Fibroblast of the conjunctiva (primary cell): ENCODE measurements at places on chromosomes 13 and 19.
A peak's percentile ranks its signal among the peaks of the same experiment; 100 is the strongest.

- DNase-seq, result no peak
Observed at GRCh38 chr13:98941126-98941525, 36.7 kb downstream of the DOCK9 start.

GRCh38 chr19:1754018-1754635, 821 bp downstream of the ONECUT3 start:
- no peak for DNase-seq

DNA sequence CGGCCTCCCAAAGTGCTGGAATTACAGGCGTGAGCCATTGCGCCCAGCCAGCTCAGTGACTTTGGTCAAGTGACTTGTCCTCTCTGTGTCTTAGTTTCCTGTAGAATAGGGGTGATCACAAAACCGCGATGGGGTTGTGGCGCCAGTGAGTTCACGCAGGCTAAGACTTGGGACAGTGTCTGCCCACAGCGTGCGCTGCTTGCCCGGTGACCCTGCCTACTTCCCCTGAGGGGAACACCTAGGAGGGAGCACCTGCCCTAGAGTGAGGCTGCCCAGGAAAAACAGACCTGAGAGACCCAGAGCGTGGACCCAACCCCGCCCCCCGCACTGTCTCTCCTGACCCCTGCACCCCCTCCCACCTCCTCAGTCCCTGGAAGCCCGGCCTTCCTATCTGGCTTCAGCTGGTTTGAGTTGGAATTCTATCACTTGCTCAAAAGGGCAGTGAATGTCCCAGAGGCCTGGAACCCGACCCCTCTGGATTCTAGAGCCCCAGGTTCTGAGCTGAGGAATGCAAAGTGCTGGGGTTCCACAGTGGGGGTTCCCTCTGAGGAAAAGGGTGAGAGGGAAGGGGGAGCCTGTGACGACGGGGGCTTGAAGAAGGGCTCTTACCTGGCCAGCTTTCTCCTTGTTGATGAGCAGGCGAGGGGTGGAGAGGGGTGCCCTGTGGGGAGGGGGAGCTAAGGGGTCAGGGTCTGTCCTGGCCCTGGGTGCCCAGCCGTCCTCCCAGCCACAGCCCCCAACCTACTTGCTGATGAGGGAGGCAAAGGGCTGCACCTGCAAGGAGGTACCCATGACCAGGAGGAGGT, 2.2 kb upstream of the RINL start:
- no peak for DNase-seq

- no peak for DNase-seq
Observed at GRCh38 chr13:114109641-114110041, 22.8 kb downstream of the RASA3 start.

DNA sequence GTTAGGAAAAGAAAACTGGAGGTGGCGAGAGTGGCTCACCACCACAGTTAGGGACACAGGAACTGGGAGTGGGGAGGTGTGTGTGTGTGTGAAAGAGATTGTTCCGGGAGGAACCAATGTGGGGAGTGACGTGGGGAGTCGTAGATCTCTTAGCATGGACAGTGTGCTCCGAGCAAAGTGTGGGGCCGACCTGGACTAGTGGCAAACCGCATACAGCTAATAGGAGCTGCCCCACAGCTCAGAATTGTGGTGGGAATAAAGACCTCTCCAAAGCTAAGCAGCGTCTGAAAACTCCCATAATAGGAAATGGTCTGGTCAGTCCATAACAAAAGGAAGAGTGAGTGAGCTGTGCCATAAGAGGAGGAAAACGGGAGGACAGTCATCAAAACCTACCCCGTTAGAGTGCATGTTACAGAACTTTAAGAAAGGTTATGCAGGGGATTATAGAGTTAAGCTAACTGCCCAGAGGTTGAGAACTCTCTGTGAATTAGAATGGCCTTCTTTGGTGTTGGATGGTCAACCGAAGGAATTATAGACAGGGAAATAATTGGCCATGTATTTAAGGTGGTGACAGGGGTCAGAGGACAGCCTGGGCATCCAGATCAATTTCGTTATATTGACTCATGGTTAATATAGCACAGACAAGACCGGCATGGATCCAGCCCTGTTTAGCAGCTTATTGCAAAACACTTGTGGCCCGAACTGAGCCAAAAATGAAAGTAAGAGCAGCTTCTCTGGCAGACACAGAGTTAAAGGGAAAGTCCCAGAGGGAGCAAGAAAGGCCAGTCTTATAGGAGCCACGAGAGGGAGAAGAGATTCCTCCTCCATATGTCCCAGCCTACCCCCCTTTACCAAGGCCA, 8.9 kb upstream of the SLC15A1 start:
- peak; percentile 72 for DNase-seq

DNA sequence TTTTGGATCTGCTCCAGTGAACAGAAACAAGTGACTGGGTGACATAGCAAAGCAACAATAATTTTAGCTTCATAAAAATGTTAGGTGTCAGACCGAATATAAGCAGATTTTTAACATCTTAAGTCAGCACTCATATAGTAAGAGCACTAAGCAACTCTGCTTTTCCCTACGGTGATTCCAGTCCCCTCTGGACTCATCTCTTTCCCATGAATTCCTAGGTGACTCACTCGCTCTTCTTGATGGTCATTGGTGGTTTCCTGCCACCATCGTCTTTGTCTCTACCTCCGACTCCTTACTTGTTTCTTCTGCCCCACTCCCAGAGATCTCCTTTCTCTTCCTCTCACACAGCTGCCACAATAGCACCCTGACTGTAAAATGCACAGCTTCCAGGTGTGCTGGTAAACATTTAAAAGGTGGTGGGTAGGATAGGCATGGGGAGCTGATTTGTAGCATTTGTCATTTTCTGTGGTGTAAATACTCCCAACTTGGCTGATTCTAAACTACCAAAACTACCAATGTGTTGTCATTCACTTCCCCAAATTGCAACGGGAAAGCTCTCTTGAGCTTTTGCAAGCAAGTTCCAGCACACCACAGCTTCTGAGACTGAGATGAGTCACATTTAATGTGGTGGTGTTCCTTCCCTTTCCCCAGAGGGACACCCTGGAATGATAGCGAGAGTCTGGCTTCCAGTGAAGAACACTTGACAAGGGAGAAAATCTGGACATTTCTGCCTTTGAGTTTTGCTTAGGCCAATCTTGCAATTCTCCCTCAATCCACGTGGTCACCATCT, 42.8 kb upstream of the CLDN10 start:
- no peak for DNase-seq

- DNase-seq, result no peak
Observed at GRCh38 chr13:95121516-95121915, 179.7 kb downstream of the ABCC4 start.

DNA sequence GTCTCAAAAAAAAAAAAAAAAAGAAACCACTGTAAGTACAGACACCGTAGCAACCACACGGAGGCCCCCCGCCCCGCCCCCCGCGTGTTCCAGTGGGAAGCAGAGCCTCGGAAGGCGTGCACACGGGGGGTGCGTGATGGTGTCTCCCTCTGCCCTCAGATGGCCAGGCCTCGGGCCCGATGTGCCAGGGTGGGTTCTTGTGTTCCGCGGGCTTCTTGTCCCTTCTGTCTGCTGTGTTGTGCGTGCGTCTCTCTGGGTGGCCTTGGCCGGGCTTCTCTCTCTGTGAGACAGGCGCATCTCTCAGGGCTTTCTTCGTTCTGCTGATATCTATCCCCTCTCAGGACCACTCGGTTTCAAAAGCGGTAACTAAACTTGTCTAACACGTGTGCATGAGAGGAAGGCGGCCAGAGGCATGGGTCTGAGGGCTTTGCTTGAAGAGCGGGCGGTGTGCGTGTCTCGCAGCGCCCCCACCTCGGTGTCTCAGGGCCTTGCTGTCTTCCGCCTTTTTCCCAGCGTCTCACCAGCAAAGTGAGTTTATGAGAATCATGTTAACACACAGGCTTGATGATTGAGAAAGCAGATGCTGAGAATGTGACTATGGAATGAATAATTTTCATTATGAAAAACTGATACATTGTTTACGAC, 12.6 kb downstream of the ATP11A start:
- no peak for DNase-seq

GRCh38 chr13:20363172-20363571, 131.1 kb upstream of the GJB6 start:
- DNase-seq, result no peak

- DNase-seq, result no peak
Observed at GRCh38 chr13:109817591-109818535, 31.5 kb upstream of the IRS2 start.

DNA sequence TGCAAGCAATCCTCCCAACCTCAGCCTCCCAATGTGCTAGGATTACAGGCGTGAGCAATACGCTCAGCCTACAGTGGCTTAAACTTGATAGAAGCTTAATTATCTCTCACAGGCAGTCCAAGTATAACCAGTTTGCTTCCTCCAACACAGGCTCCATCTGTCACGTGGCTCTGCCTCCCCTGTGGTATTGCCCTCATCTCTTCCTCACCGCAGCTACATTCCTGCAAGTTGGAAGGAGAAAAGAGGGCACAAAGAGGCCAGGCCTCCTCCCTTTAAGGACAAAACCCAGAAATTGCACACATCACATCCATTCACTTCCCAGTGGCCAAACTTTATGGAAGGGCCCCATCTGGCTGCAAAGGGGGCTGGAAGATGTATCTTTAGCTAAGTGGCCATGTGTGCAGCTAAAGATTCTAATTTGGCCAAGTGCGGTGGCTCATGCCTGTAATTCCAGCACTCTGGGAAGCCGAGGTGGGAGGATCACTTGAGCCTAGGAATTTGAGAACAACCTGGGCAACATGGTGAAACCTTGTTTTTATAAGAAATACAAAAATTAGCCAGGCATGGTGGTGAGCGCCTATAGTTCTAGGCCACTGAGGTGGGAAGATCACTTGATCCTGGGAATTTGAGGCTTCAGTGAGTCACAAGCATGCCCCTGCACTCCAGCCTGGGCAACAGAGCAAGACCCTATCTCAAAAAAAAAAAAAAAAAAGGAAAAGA, 3.1 kb upstream of the SDHAF1 start:
- DNase-seq, result no peak

GRCh38 chr19:2060884-2061494, 9.9 kb upstream of the MKNK2 start:
- peak; percentile 69 for DNase-seq

GRCh38 chr19:444677-445210, 16.1 kb downstream of the SHC2 start:
- DNase-seq, result no peak

- no peak for DNase-seq
Observed at GRCh38 chr19:45311621-45312020, 11.1 kb downstream of the CKM start.

DNA sequence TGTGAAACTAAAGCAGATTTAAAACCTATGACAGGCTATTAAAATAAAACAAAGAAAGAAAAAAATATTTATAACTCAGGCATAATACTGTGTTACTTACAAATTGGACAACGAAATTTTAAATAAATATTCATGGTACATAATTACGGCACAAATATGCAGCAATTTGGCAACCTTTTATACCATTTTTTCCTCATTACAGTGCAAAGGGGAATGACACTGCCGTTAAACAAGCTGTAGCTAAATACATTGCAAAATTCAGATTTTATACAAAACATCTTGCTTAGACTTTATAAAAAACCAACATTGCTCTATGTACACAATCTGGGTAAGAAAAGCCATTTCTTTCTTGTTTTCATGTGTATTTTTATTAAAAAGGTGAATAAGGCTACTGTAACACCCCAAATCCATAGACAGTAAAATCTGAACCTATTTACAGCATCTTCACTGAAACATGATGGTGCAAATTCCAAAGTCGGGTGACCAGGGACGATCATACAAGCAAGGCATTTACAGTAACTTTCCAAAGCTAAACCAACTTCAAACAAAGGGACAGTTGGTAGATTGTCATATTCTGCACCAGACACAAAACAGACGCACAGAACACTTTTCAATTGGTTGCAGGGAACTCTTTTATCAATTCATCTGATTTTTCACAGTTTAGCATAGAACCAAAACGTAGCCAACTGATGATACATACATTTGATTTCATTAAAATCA, 45.5 kb downstream of the EFNB2 start:
- DNase-seq, result no peak

DNA sequence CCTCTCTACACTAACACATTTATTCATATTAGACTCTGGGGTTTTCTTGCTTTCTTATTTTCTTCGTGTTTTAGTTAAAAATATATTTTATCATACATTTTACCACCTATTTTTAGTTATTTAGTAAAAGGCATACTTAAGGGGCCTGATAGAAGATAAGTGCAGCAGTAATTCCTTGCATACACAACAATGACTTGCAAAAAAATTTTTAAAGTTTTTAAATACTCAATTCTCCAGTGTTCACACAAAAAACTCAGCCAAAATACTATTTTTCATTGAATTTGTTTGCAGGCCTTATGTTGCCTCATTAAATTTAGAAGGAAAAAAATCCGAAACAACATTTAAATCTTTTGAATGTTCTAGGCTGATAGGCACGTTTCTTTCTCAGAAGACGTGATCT, 2431.7 kb downstream of the PCDH9 start:
- DNase-seq, result no peak

GRCh38 chr13:76830805-76831204, 55.4 kb downstream of the KCTD12 start:
- DNase-seq, result no peak

DNA sequence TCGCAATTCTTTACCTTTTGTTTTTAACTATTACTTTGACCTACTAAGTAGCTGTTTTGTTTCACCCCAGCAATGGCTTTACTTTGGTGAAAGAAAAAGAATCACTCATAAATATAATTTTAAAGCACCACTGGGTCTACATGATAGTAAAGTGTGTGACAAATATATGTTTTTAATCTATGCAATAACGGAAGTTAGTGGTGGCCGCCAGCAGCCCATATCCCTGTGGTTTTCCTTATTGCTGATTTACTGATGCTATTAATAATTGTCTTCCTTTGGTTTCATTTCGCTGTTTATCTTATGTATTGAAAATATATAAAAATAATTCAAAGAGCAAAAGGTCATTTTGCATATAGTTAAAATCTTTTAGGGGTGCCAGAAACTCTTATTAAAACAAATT, 491.3 kb downstream of the DIAPH3 start:
- DNase-seq, result no peak

GRCh38 chr19:20271215-20271926, 104.4 kb downstream of the ZNF486 start:
- no peak for DNase-seq

- no peak for DNase-seq
Observed at GRCh38 chr13:69856331-69856730, 251.3 kb upstream of the ATXN8OS start.

DNA sequence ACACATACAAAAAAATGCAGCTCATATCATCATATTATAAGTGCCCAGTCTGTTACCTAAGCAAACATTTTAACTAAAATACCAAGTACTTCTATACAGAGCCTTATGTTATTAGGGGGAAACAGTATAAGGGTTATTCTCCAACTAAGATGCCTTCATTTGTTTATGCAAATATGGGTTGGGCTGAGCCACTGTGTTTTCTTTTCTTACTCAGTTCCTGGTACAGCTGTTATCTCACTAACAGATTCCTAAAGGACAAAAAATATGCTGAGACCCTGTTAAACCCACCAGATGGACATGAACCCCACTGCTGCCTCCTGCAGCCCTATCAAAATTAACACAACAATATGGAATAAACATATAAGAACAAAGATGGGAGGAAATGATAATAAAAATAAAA, 34.5 kb upstream of the SMAD9 start:
- no peak for DNase-seq

- no peak for DNase-seq
Observed at GRCh38 chr19:39728040-39728439, 9.8 kb downstream of the CLC start.
